ENCODE measurements at places on chromosomes 2 and 18.

DNA sequence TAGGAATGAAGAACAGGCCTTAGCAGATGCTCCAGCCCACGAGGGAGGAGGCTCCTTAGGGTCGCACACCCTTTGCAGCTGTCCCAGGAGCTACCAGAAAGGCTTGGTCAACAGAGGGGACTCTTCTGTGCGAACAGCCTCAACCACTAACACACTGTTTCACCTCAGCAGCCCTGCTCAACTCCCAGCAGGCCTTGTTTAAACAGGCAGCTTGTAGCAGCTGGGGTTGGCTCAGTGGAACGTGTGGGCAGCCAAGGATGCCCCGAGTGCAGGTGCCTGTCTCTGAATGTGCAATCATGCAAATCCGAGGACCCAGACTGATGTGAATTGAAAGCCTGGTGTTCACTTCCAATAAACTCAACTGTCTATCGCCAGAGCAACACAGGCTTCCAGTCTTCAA is 88.7 kb upstream of the CXCR4 start:
- no peak for DNase-seq

- DNase-seq: peak; percentile 55
Measured at GRCh38 chr18:59861009-59861408, 38.8 kb upstream of the PMAIP1 start.

- no peak for DNase-seq
Measured at GRCh38 chr2:238968616-238969384, 120.9 kb downstream of the TWIST2 start.

GRCh38 chr2:239005586-239005985 is 157.7 kb downstream of the TWIST2 start:
- DNase-seq: no peak

DNA sequence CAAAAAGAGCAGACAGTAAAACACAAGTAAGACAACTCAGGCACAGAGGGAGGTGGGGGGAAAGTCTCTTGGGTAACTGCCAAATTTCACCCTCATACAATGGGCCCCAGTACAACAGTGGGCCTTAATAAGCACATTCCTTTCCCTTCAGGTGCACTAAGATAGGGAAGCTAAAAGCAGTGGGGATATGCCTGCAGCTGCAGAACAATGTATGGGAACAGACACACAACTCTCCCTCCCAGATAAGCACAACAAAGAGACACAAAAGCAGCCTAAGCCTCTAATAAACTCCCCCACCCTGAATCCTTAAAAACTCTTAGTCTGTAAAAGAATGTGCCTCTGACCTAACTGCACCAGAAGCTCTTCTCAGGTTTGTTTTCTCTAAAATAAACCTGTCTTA is 24.5 kb downstream of the GALNT14 start:
- DNase-seq: no peak

GRCh38 chr18:14781671-14782070 is 33.7 kb downstream of the ANKRD30B start:
- no peak for DNase-seq

DNA sequence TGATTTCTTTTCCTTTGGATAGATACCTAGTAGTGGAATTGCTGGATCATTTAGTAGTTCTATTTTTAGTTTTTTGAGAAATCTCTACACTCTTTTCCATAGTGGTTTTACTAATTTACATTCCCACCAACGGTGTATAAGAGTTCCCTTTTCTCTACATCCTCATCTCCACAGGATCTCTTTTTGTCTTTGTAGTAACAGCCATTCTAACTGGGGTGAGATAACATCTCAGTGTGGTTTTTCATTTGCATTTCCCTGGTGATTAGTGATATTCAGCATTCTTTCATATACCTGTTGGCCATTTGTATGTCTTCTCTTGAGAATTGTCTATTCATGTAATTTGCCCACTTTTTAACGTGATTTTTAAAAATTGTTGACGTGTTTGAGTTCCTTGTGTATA is 13.8 kb downstream of the RFTN2 start:
- no peak for DNase-seq

GRCh38 chr18:33356735-33357134 is 83.8 kb downstream of the CCDC178 start:
- no peak for DNase-seq

DNA sequence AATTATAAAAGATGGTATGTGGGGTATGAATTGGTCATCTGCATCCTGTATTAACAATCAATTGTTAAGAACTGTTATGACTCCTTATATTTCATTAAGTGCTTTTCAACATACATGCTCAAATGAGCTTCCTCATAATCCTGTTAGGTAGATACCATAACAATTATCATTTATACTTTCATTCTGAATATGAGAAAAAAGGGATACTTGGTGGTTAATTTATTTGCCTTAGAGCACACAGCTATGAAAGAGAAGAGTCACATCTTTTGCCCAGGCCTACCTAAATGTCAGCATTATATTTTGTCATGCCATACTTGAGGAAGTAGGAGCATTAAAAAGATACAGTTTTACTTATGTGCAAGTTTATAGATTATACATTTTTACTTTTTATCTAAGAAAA is 169.6 kb downstream of the TCF4 start:
- no peak for DNase-seq

DNA sequence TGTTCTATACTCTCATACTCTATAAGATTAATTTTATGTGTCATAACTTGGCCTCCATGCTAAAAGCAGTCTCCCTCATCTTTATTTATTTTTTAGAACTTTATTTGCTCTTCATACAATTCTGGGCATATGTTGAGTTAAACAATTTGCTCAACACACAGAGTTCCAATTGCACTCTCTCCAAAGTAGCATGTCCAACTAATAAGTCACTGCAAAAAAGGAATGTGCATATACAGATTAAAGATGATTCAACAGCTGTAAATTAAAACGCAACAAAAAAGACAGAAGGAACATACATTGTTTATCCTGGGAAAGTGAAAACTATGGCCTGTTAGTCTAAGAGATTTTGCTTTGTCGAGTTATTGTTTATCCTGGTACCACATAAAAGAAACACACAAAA is 277.7 kb upstream of the ACVR2A start:
- DNase-seq: peak; percentile 40

DNA sequence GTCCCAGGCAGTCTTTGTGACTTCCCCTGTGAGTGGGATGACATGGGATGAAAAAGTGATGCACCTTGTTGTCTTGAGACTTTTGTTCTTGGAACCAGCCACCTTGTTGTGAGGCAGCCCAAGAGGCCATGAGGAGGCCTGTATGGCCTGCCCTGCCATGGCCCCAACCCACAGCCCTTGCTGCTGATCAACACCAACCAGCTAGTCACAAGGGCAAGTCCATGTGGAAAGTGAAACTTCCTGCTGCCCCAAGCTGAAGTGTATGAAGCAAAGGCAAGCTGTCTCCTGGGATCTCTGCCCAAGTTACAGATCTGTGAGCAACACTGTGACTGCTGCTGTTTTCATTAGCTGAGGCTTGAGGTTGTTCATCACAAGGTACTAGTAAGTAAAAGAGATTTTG is 21.6 kb downstream of the TMEM18 start:
- DNase-seq: peak; percentile 18

GRCh38 chr2:82330155-82330554 is 2025.6 kb upstream of the LRRTM1 start:
- no peak for DNase-seq

GRCh38 chr2:133726973-133727372 is 158.7 kb upstream of the NCKAP5 start:
- DNase-seq: peak; percentile 42

DNA sequence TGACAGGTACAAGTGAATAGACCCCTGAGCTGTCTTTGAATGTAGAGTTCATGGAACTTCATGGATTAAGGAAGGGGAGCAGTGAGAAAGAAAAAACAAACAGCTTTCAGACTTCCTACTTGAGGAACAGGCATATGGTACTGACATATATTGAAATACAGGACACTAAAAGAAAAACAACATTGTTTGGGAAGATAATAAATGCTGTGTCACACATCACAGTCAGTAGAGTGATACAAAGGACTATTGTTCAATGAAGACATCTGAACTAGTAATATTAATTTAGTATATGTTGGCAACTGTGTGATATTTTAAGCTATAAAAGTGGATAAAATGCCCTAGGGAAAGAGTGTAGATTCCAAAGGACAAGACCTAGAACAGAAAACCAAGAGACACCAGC is 3.3 kb downstream of the DSC2 start:
- DNase-seq: no peak

GRCh38 chr2:30974092-30974491 is 164.1 kb downstream of the GALNT14 start:
- no peak for DNase-seq

- DNase-seq: peak; percentile 70
Measured at GRCh38 chr2:69171897-69172525, 159.0 kb downstream of the ANTXR1 start.

GRCh38 chr2:188853307-188853706 is 120.9 kb upstream of the COL3A1 start:
- peak; percentile 91 for DNase-seq

DNA sequence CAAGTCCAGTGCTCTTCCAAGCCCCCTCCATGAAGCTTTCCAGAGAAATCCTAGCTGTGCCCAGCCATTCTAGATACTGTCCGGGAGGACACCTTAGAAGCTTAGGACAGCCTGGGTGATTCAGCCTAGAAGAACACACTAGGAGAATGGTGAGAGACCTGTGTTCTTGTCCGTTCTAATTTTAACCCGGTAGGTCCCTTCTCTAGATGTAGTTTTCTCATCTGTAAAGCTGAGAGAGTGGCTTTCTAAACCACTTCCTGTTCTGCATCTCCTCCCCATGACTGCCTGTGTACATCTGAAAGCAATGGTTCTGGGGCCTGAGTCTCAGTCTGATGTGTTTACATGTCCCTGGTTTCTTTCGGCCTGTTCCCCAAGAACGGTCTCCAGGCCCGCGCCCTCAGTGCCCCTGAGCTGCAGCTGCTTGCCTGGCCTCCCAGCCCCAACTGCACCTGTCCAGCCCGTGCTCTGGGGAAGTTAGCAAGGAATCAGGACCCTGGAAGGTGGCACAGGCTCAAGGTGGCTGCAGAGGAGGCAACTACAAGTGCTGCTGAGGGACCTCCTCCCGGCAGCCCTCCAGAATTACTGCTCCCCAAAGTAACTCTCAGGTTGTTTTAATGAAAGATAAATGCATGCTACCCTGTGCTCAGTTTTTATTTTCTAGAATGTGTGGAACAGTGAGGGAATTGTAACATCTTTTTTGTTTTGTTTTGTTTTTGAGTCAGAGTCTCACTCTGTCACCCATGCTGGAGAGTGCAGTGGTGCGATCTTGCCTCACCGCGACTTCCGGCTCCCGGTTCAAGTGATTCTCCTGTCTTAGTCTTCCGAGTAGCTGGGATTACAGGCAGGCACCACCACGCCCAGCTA is 105.9 kb downstream of the LBH start:
- DNase-seq: no peak

DNA sequence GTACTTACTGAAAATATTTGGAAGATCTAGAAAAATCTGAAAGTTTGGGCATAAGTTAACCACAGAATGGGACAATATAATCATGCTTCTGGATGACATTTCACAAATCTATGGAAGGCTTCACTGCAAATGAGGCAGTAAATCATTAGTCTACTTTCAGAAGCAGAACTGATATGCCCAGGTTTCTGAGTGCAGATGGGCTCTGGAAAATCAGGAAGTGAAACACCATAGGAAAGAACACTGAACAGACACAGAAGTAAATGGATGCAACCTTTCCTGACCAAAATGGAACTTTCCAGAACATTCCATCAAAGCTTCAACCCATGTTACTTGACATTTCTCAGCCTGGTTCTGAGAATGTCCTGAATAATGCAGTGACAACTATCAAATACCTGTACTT is 55.1 kb downstream of the KCNG3 start:
- DNase-seq: no peak

DNA sequence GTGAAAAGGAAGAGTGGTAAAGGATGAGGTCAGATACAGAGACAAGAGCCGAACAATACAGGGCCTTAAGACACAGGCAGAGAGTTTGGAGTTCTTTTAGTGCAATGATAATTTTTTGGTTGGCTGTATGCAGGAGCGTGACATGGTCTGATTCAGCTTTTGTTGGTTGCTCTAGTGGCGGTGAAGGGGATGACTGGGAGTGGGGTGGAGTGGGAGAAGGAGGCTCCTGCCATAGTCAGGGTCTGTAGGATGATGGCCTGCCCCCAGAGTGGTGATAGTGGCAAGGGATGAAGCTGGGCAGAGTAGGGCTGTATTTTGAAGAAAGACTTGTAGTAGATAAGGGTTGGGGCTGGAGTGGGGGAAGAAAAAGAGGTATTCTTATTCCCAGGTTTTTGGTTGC is 306.6 kb upstream of the VWC2L start:
- DNase-seq: no peak

- DNase-seq: peak; percentile 32
Measured at GRCh38 chr2:226215902-226216503, 583.6 kb downstream of the IRS1 start.

DNA sequence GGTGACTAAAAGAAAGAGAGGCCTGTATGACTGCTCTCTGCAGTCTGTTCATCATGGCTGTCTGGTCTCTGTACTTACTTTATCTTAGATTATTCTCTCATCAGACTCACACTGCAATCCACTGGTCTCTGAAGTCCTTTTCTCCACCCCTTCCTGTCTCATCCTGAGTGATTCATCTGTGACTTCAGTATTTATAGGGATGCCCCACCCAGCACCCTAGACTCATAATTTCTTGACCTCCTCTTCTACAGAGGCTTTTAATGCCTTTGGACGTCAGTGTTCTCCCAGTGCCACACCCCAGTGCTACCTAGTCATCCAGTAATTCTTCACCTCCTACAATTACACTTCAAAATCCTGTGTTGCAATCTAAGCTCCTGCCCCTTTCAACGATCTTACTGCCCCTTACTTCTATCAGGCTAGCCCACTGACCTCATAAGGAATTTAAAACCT is 14.9 kb upstream of the ITPRID2 start:
- peak; percentile 54 for DNase-seq

GRCh38 chr2:200658278-200658864 is 72.6 kb downstream of the AOX1 start:
- DNase-seq: peak; percentile 22

DNA sequence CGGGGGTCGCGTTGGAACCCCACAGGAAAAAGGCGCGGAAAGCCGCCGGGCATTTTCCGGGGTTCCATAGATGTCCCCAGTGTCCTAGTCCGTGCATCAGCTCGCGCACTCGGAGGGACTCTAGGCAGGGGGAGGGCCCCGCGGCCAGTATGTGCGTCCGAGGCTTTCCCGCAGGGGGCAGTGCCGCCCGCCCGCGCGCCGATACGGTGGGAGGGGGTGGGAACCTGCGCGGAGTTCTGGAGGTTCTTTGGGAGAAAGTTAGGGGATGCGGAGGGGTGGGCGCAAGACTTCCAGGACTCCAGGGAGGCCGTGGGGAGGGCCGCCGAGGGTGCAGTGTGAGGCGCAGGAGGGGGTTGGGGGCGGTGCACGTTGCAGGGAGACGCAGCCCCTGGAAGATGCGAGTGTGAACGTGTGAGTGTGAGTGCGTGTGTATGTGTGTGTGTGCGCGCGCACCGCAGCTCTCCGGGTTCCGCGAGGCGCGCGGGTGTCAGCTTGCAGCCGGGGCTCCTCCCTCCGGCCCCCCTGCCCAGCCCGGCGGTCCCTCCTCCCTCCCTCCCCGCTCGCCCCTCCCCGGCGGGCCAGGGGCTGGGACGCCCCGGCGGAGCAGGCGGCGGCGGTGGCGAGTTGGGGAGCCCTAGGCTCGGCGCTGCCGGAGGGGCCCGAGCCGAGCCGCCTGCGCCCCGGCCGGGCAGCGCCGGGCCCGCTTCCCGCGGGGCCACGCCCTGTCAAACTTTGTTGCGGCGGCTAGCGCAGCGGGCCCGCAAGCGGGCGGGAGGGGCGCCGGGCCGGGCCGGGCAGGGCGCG is at the start of gene TCF7L1:
Gene TCF7L1, plus strand, starts transcription at position 559 of the 804 bp plus-strand sequence. CDS start 293 bp downstream, outside the sequence.
- peak; percentile 84 for DNase-seq

- peak; percentile 40 for DNase-seq
Measured at GRCh38 chr2:117794668-117795067, 19.8 kb upstream of the DDX18 start.
